ENCODE measurements at places on chromosomes 16 and 17.

GRCh38 chr17:76136276-76137000 is 4.6 kb downstream of the FOXJ1 start:
- no peak for DNase-seq

- DNase-seq: peak; percentile 67
Measured at GRCh38 chr17:39197380-39198185, at the start of gene CACNB1. CACNB1 (minus strand) TSS chr17:39197669; CDS start chr17:39197495, 174 bp downstream.

DNA sequence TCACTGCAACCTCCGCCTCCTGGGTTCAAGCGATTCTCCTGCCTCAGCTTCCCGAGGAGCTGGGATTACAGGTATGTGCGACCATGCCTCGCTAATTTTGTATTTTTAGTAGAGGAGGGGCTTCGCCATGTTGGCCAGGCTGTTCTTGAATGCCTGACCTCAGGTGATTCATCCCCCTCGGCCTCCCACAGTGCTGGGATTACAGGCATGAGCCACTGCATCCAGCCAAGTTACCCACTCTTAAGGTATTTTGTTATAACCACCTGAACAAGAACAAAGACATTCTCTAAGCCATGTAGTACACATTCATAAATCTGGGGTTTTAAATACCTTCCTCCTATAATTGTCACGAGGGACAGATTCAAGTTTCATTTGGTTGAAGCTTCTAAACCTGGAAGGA is 12.3 kb upstream of the TMEM170A start:
- no peak for DNase-seq

- DNase-seq: no peak
Measured at GRCh38 chr16:10616756-10617640, 36.6 kb upstream of the EMP2 start.

DNA sequence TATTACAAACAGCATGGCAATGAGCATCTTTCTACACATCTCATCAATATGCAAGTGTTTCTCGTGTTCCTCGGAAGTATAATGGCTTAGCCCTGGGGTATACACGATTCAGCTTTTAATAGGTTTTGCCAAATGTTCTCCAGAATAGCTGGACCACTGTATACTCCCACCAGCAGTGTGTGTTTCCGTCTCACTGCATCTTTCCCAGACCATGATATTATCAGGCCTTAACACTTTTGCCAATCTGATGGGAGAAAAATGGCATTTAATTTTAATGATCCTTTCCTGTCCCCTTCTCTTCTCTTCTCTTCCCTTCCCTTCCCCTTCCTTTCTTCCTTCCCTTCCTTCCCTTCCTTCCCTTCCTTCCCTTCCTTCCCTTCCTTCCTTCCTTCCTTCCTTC is 30.8 kb downstream of the PRKCB start:
- no peak for DNase-seq

- no peak for DNase-seq
Measured at GRCh38 chr16:46751381-46751780, 3.2 kb upstream of the MYLK3 start.

DNA sequence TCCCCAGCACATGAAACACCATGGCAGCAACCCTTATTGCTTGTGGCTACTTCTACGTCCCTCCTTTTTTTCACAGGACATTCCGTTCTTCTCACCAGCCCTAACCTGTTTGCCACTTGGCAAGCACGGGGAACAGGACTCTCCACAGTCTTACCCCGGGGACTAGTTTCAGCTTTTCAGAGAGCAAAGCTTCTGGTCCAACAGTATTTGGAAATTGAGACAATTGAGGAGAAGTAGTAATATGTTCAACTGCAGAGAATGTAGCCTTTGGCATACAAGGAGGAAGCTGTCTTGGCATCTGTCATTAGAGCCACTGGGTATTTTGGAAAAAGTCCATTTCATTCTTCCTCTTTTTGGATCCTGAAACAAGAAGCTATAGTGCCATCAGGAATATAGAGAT is 65.7 kb downstream of the MAP2K6 start:
- no peak for DNase-seq

DNA sequence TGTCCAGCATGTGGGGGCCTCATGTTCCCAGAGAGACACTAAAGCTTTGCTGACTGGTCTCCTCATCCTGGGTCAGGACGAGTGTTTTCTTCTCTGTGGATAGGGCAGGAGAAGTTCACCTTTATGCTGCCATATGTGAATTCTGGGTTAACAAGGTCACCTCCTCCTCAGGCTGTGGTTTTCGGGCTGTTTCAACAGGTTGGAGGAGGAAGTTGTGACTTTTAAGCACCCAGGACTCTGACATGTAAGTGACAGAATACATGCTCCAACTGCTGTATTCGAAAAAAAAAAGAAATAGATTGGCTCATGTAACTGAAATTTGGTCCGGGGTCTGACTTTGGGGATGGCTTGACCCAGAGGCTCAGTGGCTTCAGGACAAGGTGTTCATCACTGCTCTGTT is 54.2 kb downstream of the SNX20 start:
- no peak for DNase-seq

GRCh38 chr16:14961405-14962186 is 13.2 kb upstream of the PDXDC1 start:
- DNase-seq: no peak

DNA sequence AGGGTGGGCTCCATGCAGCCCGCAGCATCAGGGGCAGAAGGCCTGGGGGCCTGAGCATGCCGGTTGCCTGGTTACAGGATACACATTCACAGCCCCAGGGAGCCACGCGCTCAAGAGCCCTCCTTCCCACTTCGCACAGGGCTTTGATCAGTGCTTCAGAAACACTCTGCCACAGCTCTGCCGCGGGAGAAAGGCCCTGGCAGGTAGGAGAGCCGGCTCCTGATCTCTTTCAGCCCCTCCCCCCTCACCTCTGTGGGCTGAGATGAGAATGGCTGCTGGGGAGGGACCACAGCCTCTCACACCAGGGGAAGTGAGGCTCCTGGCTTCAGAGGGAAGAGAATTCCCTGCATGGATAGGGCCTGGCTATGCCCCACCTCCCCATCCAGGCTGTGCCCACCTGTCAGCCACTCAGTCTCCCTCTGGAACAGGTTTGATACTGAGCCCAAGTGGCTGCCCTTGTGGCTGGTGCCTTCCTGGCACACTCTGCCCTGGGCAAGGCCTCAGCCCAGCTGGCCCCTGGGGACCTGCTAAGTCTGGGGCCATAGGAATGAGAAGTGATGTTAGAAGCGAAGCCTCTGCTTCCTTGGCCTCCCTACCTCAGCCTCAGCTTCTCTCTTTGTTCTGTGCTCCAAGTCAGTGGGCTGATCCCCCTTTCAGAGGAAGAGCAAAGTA is 8.6 kb downstream of the DOK4 start:
- DNase-seq: no peak

GRCh38 chr16:76194616-76195015 is 82.6 kb upstream of the CNTNAP4 start:
- no peak for DNase-seq

DNA sequence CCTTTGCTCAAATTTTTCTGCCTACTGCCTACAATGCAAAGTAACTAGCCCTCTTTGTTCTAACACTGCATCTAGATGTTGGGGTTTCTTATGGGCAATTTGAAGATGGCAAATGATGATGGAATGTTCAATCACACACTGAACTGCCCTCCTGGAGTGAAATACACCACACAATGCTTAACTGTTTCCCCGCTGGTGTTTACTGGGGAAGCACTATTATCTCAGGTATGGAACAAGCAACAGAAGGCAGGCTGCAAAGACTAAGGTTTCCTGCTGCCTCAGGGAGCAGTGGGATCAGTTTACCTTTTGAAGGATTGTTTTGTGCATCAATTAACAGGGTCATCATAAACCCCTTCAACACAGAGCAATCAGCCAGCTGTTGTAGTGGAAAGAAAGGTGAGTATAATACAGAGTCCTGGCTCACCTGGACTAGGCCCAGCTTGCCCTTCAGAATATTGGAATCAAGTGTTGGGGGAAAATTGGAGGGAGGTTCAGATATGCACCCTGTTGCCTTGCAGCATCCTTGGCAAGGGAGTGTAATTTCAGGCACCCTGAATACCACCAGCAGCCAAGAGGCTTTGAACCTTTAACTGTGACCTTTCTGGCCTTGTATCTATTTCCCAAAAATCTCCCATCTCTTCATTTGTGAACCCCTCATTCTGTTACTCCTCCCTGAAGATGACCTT is 105.4 kb upstream of the CDH11 start:
- no peak for DNase-seq

DNA sequence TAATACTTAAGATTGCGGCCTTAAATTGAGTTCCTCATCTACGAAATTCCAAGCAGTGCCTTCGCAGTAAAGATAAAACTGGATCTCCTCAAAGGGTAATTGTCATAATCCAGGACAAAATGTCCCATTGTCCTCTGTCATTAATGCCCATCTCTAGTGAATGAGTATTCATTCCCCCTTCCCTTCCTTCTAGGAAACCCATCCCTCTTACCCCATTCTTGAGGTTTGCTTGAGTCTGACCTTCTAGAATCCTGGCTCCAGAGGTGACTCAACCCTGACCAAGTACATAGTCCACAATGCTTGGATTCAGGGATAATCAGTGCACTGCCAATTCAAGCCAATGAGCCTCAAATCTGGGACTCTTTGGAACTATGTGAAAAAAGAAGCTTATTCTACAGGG is 47.0 kb upstream of the MAF start:
- DNase-seq: no peak

- no peak for DNase-seq
Measured at GRCh38 chr16:12704492-12705111, 99.1 kb downstream of the CPPED1 start.

- DNase-seq: no peak
Measured at GRCh38 chr16:3645108-3645503, 9.4 kb upstream of the DNASE1 start.

- DNase-seq: no peak
Measured at GRCh38 chr17:55845385-55845784, 94.5 kb downstream of the PCTP start.

- DNase-seq: no peak
Measured at GRCh38 chr16:69013991-69014390, 91.5 kb upstream of the HAS3 start.

DNA sequence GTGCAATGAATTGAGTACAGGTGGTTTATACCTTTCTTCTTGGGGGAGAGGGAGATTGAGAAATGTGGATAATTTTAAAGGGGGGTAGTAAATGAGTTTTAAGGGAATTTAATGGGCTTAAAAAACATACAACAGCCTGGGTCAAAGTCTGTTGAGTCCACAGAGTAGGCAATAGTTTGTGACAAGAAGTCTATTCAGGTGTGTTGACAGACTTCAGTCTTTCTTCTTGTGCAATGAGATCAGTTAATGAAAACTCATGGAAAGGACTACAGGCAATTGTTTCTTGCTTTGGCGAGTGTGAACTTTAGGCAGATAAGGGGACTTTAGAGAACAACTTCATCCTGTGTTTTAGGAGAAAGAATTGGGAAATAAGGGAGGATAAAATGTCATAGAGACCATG is 507.8 kb upstream of the CA10 start:
- DNase-seq: no peak

- no peak for DNase-seq
Measured at GRCh38 chr16:75462806-75463205, 1.7 kb downstream of the TMEM170A start.

DNA sequence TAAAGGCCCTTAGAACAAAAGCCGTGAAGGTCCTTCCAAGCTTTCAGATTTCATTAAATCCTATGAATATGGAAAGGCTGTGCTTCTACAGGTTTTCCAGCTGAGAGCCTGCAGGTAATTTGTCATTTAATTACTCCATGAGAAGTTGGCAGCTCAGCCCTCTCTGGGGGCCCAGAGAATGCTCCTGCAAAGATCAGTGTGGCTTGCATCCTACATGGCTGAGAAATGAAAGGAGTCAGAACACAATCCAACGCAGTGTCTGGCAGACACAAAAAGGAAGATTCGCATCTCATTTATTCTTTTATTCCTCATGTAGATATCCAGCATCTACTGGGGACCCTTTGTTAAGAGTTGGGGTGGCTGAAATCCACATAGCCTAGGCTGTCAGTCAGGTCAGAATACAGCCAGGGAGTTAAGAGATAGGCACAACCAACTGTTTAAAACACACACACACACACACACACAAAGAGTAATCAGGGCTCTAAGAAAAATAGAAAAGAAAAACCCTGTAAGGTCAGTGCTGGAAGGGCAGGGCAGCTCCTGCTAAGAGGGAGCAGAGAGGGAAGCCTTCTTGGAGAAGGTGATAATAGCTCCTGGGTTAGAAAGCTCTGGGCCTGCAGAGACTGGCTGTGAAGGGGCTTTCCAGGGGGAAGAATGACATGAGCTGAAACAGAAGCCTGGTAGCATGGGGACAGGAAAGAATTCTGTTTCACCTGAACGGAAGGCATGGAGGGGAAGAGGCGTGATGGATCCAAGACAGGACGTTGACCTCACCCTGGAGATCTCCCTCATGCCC is 46.9 kb upstream of the WSCD1 start:
- DNase-seq: no peak

- DNase-seq: no peak
Measured at GRCh38 chr16:27920391-27920891, 143.1 kb downstream of the GSG1L start.

- DNase-seq: no peak
Measured at GRCh38 chr16:47965439-47965838, 190.4 kb downstream of the ABCC12 start.

GRCh38 chr17:31609331-31609730 is 217.9 kb downstream of the RAB11FIP4 start:
- DNase-seq: no peak

- DNase-seq: no peak
Measured at GRCh38 chr17:13003454-13003851, 14.4 kb downstream of the ELAC2 start.

- no peak for DNase-seq
Measured at GRCh38 chr16:84729716-84730320, 30.0 kb downstream of the USP10 start.

DNA sequence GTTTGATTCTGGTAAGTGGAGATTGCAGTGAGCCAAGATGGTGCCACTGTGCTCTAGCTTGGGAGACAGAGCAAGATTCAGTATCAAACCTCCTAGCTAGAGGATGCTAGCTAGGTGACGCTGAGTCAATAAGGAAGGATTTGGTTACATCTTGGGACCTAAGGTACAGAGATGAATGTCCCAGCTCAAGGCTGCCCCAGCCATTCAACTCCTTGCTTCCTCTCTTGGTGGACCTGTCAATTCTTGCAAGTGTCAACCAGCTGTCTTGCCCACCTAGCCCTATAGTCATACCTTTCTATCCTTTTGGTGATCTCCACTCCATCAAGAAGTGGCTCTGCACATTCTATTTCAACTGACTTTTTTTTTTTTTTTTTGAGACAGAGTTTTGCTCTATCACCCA is 1.4 kb upstream of the MILR1 start:
- DNase-seq: no peak

DNA sequence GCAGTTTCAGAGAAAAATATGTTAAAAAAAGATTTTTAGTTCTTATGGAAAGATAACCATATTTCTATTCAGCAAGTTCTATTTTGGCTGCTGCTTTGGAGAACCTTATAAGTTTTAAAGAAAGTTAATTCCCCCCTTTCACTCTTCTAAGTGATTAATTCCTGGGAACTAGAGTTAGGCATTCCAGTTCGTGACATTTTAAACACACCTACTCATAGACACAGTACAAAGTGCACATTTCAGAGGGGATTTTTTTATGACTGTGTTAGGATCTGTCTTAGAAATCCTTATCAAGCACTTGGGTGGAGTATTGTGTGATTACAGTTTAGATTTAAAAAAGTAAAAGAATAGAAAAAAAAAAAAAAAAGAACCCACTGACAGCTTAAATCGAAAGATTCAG is 3.5 kb upstream of the CDH11 start:
- DNase-seq: no peak

- no peak for DNase-seq
Measured at GRCh38 chr16:21638573-21638975, 13.8 kb downstream of the IGSF6 start.
